ENCODE measurements at places on chromosomes 12 and 14.

- no peak for DNase-seq
These were observed 59.8 kb upstream of the CISTR start for GRCh38 chr12:53811606-53812005.

- no peak for DNase-seq
These were observed 17.4 kb downstream of the ISCA2 start for GRCh38 chr14:74510959-74511409.

DNA sequence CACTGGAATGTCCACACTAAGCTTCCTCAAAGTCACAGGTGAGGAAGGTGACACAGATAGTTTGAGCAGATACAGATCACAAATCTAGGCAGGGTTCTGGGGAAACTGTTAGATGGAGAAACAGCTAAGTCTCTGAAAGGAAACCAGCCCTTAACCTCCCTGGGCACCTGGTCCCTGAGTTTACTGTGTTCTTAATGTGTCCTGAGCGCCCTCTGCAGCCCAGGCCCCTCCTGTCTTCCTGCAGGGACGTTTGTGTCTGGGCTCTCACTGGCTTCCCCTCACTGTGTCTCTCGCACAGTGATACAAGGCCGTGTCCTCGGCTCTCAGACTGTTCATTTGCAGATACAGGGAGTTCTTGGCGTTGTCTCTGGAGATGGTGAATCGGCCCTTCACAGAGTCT is 684.3 kb downstream of the TMEM121 start:
- peak; percentile 23 for DNase-seq

DNA sequence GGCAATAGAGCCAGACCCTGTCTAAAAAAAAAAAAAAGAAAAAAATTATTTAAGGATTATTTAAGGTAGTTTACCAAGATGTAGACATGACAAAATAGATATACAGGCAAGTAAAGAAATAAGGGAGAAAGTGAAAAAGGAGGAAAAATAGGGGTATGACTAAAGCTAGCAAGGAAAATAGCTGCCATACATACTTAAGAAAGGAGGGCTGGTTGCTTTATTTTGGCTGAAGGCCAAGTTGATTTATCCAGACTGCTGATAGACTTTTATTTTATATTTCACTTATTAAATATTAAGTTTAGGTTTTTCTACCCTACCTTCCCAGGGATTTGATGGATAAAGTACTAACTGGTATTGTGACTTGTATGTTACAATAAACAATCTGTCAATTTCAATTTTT is 8.3 kb upstream of the AEBP2 start:
- no peak for DNase-seq

DNA sequence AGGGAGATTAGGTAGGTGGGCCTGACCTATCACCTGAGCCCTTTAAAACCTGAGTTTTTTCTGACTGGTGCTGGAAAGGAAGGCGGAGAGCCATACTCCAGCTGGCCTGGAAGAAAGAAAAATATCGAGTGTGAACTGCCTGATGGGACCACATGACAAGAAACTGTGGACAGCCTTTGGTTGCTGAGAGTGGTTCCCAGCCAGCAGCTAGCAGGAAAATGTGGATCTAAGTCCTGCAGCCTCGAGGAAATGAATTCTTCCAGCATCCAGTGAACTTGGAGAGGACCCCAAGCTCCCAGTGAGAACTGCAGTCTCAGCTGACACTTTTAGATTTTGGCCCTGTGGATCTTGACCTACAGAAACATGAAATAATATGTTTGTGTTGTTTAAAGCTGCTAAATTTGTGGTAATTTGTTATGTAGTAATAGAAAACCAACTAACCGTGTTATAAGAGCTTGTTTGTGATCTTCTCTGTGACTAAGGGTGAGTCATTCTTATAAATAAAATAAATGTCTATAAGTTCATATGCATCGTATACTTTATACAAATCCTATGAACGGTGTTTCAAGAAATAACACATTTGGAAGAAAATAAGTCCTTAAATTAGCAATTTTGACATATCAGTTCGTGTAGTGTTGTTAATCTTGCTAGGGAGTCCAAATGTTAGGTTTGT is 359.6 kb downstream of the BMP4 start:
- DNase-seq = no peak

DNA sequence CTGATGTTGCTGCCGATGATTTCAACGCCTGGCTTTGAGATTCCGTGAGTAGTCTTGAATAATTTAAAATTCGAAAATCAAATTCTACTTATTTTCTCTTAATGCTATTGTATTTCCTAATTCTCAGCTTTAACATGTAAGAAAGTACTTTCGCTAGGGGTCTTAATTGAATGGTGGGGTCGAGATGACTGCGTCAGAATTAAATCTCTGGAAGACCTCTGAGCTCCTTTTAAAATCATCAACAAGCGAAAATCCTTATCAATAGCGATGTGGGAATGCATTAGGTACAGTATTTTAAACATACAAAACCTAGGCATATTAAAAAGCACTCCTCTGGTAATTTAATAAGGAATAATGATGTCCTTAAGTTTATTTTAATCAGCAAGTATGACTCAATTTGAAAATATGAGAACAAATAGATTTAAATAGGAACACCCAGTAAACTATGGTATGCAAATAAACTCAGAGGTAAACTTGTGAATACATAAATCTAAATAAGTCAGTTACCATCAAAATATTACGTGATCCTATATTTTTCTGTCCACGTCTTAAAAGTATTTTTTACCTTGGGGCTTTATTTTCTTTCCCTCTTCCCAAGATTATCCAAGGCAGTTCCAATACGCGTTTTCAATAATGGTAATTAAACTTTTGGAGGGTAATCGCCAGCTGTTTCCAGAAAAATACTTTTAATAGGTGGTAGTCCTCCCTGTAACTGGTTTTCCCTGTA is 1.4 kb downstream of the FOXA1 start:
- DNase-seq = no peak

DNA sequence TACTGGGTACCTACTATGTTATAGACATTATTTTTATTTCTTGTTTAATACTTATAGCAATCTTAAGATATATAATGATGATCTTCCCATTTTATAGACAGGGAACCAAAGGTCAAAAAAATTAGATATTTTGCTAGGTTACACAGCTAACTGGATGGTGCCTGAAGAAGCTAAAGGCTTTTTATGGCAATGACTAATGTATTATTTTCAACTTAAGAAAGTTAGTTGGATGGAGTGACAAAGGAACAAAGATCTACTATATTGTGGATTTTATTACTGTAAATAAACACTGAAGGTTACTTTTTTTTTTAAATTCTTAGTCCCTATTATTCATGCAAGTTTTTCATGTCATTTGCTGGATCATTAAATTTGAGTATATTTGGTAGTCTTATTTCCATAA is 227.9 kb downstream of the GPHN start:
- DNase-seq = no peak

DNA sequence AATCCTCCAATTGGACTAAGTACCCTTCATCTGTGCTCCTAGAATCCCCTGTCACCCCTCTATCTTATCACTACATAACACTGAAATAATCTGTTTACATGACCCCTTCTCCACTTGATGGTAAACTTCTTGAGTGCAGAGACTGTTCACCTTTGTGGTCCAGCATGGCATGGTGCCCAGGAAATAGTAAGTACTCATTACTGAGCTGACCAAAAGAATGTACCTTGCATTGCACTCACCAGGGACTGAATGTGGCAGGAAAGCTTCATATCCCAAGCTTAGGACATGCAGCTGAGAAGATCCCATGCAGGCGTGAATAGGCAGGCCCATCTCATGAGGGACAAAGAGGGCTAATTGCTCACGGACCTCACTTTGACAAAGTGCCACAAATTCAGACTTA is 1.4 kb upstream of the GARIN2 start:
- no peak for DNase-seq

GRCh38 chr12:108328420-108328819 is 10.7 kb downstream of the CMKLR1 start:
- no peak for DNase-seq

- DNase-seq = no peak
These were observed 3.4 kb upstream of the CDH24 start for GRCh38 chr14:23060536-23061260.

DNA sequence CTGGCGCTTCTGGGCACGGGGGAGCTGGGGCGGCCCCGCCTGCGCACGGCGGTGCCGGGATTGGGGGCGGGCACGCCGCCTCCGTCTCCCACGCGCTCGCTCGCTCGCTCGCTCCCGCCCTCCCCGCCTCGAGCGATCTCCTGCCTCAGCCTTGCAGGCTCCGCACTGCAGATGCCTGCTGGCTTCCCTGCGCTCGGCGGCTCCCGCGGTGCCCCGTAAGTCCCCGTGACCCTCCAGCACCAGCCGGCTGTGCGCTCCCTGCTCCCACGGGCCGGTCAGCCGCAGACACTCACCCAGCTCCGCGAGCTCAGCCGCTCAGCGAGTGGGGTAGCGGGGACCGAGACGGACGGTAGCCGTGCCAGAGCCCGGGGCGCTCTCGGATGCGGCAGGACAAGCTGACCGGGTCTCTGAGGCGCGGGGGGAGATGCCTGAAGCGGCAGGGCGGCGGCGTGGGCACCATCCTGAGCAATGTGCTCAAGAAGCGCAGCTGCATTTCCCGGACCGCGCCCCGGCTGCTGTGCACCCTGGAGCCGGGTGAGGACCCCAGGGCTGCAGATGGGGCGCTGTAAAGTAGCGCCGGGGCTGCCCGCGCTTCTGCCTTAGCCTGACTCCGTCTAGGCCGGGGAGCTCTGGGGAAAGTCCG is at the start of gene TBC1D30:
Gene TBC1D30, plus strand, starts transcription at position 148 of the 643 bp plus-strand sequence. Its CDS starts 233 bp downstream, at position 381.
- no peak for DNase-seq

DNA sequence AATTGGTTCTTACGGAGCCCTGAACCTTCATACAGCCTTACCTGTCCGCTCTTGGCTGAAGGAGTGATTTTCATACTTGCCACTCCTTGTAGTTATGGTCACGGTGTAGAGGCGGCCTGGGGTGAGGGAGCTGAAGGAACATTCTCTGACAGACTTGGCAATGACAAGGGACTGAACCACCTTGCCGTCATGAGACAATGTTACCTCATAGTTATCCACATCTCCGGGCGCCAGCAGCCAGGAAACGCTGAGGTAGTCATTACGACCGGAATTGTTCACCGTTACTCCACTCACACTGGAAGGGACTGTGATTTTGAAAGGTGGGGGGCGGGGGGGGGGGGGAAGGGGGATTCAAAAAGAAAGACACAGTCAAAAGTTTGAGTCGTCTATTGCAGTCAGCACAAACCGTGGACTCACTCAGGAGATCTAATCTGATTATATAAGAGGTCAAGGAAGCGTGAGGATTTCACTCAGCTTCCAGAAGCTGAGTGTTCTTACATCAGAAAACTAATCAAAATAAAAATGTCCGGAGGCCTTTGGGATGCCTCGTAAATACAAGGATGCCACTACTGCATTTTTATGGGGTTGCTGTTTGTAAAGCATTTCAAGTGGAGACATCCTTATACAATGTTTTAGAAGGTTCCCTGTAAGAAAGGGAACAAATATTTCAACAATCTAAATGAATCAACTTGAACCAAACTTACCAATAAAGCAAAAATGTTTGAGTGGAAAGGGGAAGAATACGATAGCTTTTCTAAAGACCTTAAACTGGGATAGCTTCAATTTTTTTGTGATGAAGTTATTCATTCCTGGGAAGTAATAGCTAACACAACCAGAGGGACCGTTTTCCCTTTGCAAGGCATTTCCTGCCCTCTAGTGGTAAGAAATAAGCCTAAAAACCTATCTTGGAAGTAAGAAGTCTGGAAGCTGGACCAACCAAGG is 60.6 kb downstream of the PTPRB start:
- peak; percentile 59 for DNase-seq

GRCh38 chr14:41749429-41749828 is 142.8 kb downstream of the LRFN5 start:
- DNase-seq = peak; percentile 64

DNA sequence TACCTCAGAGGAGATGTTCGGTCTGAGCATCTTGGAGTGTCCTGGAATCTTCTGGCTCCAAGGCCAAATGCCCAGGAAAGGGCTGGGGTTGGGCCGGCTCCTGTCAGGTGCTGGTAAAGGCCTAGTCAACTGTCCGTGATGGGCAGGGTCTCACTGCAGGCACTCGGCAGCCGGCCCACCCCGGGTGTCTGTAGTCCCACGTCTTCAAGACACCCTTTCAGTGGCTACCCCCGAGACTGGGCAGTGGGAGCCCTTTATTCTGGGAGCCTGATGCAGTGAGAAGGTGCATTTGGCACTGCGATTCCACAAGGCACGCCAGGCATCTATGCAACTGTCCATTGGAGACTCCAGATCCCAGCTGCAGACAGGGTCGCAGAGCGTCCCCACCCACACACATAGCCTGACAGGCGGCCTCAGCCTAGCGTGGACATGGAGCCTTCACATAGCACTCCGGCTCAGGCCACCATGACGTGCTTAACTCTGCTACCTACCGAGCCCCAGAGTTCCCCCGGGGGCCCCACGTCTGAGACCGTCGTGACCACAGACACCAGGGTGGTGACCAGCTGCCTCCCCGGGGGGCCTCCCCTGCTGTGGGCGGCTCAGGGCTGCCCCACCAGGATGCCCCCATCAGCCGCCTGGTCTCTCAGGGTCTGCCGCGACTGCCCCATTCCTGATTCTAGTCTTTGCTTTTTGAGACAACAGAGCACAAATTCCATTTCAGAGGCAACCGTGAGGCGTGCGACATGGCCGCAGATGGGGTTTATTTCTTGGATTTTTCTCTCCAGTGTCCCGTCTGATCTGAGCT is 331.8 kb upstream of the SFSWAP start:
- no peak for DNase-seq

- no peak for DNase-seq
These were observed 259.6 kb upstream of the ATP2B1 start for GRCh38 chr12:89968151-89968700.

- no peak for DNase-seq
These were observed 6.0 kb upstream of the IRF9 start for GRCh38 chr14:24155100-24155499.

DNA sequence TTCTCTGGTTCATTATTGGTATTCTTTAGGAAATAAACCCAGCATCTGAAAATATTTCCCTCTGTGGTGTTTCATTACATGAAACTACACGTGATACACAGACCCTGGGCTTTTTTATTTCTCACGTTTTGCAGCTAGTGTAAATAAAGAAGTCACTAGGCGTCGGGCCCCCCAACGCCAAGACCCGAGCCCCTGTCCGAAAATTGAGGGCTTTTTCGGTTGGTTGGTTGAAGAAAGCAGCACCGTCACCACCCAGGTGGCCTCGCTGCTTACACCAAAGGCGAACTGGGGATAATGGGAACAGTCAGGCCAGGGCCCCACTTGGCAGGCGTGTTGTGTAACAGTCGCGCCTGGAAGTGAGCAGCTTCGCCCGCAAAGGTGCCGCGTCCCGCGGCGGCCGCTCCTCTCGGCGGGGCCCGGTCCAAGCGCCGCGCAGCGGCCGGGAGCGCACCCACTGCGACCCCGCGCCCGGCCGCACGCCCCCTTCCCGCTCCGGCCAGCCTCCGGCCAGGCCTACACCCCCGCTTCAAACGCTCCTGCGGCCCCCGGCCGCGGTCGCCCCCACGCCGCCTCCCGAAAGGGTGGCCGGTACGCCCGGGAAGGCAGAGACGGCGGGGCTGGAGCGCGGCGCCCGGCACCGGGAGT is 1.2 kb downstream of the DUSP16 start:
- DNase-seq = peak; percentile 70

DNA sequence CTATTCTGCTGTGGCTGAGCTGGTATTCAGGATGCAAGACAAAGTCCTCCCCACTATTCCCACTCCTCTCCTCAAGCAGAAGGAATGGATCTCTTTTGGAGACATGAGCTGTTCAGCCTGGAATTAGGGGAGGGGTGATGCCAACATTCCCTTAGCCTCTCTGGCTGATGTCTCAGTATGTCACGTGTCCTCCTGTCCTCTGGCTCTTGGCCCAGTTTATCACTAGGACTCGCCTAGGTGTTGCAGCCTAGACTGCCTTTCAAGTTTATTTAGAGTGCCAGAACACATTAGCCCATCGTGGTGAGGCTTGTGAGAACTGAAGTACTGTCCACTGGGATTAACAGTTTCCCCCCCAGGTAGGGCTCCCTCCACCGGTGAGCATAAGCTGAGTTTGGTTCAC is 239.9 kb upstream of the MIS18BP1 start:
- DNase-seq = no peak

GRCh38 chr12:107788281-107788680 is 13.8 kb downstream of the ASCL4 start:
- DNase-seq = no peak
